ENCODE measurements at places on chromosomes 5 and 9.

DNA sequence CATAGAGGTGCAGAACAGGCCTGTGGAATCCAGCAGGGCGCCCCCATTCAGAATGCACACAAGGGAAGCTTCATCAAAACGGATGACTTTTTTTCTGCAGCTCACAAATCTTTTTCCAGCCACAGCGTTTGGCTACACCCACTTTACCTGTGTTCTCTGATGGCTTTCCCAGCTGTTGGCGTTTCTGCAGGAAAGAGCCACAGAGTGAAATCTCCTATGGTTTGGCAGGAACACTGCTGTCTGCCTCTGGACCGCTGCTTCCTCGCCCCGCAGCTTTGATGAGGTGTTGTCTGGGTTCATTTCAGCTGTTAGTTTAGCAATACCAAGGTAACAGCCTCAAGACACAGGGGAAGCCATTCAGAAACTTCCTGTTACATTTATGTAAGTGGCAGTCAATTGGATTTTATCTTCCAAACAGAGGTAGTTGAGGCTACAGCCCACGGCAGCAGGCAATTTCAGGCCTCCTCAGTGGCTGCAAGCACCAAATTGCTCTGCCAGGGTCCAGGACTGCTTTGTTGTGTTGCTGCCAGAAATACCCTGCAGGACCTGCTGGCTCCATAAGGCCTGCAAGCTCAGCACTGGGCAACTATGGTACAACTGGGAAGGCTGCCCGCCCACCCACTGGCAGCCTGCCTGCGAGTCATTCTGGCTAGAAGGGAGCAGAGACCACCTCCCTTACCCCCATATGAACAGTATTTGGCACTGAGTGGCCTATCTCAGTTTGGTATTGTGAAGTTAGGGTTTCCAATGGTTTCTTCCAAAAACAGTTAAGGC is 96.7 kb downstream of the MVB12B start:
- DNase-seq, result peak; percentile 25

GRCh38 chr5:41263335-41263734 is 50.0 kb upstream of the C6 start:
- DNase-seq, result no peak

DNA sequence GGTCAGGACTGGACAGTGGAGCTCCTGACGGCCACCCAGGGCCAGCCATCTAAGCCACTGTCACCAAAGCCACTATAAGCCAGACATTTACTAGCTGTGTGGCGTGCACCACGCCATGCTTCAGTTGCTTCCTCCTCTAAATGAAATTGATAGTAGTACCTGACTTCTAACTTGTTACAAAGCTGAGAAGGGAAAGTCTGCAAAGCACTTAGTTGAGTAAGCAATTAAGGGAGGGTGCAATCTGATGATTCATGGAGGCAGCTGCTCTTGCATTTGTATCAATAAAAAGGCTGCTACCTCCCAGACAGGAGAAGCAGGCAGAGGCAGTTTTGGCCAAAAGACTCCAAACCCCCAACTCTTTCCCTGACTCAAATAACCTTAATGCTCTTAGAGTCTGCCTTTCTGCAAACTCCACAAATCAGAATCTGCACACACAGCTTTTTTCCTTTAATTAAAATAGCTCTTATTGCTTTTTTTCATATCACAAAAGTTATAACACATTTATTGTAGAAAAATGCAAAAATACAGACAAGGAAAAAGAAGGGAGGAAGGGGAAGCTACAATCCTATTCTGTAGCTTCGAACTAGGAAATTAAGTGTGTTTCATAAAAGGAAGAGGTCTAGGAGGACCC is 19.3 kb upstream of the RAPGEF1 start:
- DNase-seq, result no peak

DNA sequence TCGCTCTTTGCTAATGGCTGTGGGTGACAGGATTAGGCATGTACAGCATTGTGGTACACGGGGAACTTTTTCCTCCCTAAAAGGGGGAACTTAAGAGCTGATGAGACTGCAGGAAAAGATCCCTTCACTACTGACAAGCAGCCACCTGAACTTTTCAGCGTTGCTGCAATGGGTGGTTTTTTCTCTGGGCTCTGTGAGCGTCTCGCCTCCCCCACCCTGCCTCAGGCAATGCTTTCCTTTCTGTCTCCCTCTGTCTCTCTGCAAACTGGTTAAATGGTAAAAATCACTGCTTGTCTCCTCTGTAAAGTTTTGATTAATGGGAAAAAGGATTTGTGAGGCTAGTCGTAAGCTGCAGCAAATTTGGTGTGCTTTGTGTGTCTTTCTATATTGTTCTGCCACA is 20.3 kb downstream of the HSD17B3 start:
- no peak for DNase-seq

- no peak for DNase-seq
Measured at GRCh38 chr9:123999661-124000060, 11.9 kb upstream of the LHX2 start.

- DNase-seq, result no peak
Measured at GRCh38 chr9:133672503-133673257, 36.5 kb downstream of the DBH start.

DNA sequence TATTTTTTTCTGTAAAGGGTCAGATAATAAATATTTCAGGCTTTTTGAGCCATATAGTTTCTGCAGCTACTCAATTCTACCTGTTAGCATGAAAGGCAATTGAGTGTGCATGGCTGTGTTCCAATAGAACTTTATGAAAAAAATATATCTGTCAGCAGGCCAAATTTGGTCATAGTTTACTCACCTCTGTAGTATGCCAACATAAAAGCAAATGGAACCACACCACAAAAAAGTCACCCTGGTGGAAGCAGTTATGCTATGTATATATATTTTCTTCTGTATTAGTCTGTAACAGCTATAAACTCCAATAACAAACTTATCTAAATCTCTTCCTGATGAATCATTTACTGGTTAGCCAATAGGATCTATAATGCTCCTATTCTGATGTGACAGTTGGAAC is 3.4 kb downstream of the SLC38A9 start:
- no peak for DNase-seq

- DNase-seq, result no peak
Measured at GRCh38 chr9:136952321-136952850, 313 bp downstream of the LCN12 start.

DNA sequence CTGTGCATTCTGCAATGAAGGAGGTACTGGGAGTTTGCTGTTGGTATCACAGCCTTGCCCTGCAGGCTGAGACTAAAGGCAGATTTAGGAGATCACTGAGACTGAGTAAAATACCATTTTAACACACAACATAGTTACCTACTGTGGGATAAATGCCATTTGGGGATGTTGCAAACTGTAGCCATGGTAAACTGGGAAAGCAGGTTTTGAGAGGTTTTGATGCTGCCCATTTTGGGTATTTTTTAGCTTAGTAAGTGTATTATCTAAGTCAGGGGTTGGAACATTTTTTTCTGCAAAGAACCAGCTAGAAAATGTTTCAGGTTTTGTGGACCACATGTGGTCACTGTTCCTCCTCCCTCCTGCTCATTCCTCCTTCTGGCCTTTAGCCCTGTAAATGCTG is 108.9 kb downstream of the EHMT1 start:
- DNase-seq, result no peak

- no peak for DNase-seq
Measured at GRCh38 chr9:130114741-130115140, 57.5 kb upstream of the NCS1 start.

DNA sequence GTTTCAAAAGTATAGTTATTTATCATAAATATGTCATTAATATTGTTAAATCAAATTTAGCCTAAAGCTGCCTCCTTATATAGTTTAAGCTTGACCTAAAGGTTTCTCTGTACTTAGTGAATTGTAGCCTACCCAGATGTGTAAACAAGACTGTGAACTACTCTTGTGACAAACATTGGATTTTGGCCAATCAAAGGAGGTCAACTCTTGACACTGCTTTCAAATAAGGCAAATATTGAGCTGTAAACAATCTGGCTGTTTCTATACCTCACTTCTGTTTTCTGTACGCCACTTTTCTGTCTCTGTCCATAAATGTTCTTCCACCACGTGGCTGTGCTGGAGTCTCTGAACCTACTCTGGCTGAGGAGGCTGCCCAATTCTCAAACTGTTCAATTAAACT is 51.2 kb downstream of the FXN start:
- DNase-seq, result no peak

GRCh38 chr9:136521537-136521936 is 24.3 kb downstream of the NOTCH1 start:
- peak; percentile 97 for DNase-seq

DNA sequence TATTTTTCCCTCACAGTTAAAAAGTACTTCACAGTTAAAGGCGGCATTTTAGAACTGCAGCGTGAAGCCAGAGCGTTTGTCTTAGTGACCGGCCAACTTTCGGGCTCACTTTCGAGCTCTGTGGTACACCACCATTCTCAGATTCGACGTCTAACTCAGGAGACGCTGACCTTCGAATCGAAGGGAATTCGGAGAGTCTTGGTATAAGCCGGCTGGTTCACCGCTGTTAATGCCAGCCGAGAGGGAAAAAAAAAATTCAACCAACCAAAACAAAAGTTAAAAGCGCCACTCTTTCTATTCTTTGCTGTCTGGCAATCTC is 544 bp upstream of the SNX24 start:
- no peak for DNase-seq

DNA sequence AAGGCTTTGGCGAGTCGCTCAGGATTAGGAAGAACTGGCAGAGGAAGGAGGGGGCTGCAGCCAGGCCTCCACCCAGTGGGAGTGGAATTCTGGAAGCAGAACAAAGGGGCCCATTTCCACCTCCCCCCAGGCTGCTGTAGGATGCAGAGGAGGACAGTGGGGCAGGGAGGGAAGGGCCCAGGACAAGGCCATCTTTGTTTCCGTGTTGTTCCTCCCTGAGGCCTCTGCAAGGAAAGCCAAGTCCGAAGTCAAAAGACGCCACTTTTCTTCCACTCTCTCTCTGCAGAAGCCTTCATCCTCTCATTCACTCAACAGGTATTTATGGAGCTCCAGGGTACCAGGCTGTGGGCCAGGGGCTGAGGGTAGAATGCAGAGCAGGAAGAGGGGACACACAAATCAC is 70.7 kb downstream of the ENTREP1 start:
- no peak for DNase-seq

GRCh38 chr9:111992523-111992922 is 95.9 kb downstream of the UGCG start:
- no peak for DNase-seq

- DNase-seq, result no peak
Measured at GRCh38 chr5:14451871-14452270, 129.7 kb upstream of the OTULINL start.

DNA sequence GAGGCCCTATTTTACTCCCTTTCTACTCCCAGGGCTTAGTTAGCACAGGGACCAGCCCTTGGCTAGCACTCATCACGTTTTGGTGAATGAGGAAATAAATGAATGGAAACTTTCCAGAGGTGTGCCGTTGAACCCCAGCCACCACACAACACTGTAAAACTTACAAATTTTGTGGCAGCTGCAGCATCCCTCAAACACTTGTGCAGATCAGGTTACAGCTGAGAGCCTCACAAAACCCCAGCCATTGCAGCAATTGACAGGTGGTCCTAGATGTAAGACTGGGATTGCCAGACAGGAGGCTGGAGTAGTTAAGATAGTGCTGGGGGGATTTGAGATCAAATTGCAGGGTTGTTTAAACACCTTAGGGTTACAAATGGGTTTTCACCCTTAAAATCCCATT is 482.2 kb upstream of the KIF2A start:
- DNase-seq, result no peak

GRCh38 chr5:88552426-88552825 is 283.8 kb upstream of the TMEM161B start:
- no peak for DNase-seq

Data from suppressor macrophage (primary cell).